ENCODE measurements at places on chromosomes 1 and 21. TPM values are rescaled to one million over a fixed set of nuclear protein-coding genes. Genes with fewer than 3 reads are reported as not detected.

Gene RAB3B
- total RNA-seq, result 35.9 TPM

Gene SELP
- total RNA-seq, result not detected

Gene THEMIS2
- total RNA-seq, result 23.4 TPM

Gene SPRR2B
- not detected for total RNA-seq

Gene RGS2
- 3.1 TPM for total RNA-seq

Gene OR2T29
- not detected for total RNA-seq

Gene DNAH14
- total RNA-seq, result 30.8 TPM

Gene MFSD2A
- 5.9 TPM for total RNA-seq

DNA sequence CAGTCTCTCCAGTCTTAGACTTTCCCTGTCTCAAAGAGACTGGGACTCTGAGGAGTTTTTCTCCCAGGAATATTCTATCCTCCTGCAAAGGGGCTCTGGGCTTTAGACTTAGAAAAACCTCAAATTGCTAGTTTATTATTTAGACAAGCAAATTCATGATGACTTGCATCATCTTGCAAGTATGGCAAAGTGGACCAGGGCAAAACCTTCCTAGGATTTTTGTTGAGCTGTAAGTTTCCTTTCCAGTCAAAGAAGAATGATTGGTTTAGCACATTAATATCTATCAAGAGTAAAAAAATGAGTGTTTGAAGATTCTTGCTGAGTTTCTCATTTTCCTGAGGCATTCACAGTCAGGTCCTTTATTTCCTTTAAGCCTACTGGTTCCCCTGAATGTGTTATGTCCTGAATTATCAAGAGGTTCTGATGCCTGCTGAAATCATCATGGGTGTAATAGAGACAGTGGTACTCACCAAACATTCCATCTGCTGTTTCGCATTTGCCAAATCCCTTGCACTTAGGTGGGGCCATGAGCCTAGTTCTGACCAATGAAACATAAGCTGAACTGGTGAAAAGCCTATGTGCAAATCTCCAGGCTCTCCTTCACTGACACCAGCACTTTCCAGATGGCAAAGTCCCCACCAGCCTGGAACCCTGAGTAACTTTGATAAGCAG is 25.2 kb upstream of the SPAG17 start:
- DNase-seq, result no peak

DNA sequence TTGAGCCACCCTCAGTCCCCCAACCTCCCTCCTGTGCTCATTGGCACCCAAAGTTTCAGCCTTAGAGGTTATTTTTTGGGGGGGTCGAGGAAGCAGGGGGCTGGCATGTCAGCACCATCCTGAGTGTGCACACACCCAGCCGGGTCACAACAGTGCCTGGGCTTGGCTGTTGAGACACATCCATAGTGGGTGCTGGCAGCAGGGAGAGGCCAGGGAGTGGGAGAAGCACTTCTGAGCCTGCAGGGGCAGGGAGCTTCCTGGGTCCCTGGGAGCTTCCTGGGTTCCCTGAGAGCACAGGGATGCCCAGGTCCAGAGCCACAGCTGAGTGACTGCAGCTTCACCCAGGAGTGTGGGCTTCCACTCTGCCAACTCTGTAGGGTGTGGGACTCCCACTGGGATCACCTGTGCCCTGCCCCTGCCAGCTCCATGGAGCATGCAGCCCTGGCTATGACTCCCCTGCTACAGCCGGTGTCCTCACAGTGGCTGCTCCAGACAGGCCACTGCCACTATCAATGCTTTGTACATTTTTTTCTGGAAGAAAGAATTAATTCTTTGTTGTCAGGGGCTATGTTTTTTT is 240.4 kb downstream of the PTGER3 start:
- no peak for DNase-seq

DNA sequence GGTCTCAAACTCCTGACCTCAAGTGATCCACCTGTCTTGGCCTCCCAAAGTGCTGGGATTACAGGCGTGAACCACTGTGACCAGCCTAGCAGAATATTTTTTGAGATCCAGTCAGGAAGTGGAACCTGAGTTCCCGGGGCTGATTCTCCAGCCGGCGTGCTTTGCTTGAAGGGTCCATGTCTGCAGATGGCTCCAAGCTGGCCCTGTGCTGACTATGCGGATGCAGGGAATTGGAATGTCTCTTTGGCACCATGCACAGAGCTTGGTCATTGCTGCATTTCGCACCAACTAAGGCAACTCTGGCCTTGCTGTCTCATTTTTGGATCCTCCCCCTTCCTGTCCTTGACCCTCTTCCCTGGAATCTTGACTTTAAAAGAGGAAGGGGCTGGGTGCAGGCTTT is 28.1 kb downstream of the ARHGEF10L start:
- no peak for DNase-seq

- DNase-seq, result no peak
Measured at GRCh38 chr1:92913093-92913819, 48.0 kb downstream of the DIPK1A start.

- DNase-seq, result no peak
Measured at GRCh38 chr1:102853701-102854187, 254.6 kb downstream of the COL11A1 start.

- DNase-seq, result no peak
Measured at GRCh38 chr1:32286763-32287162, 5.1 kb upstream of the HDAC1 start.

DNA sequence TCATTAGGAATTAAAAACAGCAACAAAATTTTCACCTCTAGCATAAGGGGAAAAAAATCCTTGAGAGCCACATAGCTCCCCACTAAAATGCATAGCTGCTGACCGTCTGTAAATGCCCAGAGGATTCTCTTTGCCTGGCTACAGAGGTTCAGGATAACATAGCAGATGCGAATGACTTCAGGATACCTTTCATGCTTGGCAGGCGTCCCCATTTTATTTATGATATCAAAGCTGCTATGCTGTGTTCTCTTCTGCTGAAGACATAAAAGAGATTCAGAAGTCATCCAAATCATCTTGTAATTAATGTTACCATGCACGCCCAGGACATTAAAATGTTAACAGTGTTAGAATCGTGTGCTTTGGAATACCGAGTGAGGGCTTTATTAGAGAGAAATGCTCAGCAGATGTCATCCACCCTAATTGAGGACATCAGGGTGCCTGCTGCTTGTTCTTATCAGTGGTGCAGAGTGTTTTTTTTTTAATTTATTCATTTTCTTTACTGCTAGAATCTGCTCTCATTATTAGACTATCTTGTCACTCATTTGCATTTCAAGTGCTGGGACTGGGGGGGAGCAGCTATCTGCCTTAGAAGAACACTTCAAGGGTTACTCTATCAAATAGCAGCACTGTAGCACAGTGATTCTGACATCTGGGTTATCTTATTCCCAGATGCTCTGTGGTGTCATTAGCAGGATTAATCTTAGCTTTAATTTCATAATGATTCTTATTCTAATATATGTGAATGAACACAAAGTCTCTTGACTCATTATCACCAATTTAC is 139.5 kb downstream of the ZNF326 start:
- DNase-seq, result no peak

- no peak for DNase-seq
Measured at GRCh38 chr1:175969231-175969630, 225.8 kb upstream of the TNR start.

- DNase-seq, result no peak
Measured at GRCh38 chr1:109977657-109978378, 6.7 kb upstream of the AHCYL1 start.

DNA sequence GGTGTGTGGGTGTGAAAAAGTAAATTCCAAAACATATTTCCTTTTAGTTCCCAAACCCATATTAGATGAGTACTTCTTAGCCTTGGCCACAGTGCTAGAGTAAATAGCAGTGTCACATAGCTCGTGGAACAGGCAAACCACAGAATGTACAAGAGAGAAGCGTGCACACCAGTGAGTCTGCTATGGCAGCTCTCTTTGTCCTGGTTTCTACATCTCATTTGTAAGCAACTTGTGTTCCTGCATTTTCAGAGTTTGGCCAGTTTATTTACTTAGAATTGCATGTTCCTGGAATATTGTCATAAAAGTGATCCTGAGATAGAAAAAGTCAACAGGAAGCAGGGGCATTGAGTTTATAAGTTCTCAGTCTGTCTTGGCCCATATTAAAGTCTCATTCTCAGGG is 142.1 kb downstream of the DHRS3 start:
- DNase-seq, result no peak

- DNase-seq, result no peak
Measured at GRCh38 chr1:158180741-158181576, at the start of gene CD1D. TSS of gene CD1D (plus strand) at chr1:158180895. CDS start at chr1:158181102, 207 bp downstream.

DNA sequence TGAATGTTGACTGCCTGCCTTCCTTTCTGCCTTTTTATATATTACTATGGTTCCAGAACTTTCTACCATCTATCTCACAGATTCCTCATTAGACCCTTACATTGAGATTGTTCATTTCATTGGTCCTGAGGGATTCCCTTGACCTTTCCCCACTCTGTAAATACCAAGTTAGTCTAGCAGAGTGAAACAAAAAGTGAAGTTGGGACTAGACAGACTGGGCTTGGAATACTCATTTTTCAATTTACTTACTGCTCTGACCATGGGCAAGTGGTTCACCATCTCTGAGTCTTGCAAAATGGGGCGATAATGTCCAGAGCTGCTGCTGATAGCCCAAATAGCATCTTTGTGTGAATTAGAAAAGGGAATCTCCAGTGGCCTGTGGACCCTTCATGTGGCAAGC is 38.8 kb downstream of the XCL2 start:
- no peak for DNase-seq

GRCh38 chr21:32240851-32241687 is 37.8 kb downstream of the MIS18A start:
- no peak for DNase-seq

DNA sequence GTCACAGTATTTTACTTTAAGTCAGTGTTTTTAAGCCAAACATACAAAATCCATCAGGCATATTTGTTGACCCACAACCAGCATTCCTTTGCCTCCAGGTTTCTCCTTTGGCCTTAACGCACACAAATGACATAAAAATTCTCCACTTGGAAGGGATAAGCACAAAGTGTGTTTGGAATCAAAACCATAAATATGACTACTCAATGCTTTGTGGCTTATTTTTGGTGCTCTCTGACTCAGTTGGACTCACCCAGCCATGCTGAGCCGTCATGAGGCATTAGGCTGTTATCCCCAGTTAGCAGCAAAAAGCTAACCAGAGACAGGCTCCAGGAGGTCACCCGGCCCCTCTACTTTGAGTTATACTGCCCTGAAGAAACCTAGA is 948 bp downstream of the PRUNE1 start:
- no peak for DNase-seq

GRCh38 chr1:224623743-224624333 is 7.7 kb downstream of the CNIH3 start:
- DNase-seq, result peak; percentile 89

GRCh38 chr1:194717941-194718340 is 1531.5 kb upstream of the B3GALT2 start:
- DNase-seq, result no peak

GRCh38 chr1:155977690-155978324 is 540 bp downstream of the ARHGEF2 start:
- no peak for DNase-seq

GRCh38 chr1:55316947-55317662 is 101.9 kb upstream of the USP24 start:
- no peak for DNase-seq

DNA sequence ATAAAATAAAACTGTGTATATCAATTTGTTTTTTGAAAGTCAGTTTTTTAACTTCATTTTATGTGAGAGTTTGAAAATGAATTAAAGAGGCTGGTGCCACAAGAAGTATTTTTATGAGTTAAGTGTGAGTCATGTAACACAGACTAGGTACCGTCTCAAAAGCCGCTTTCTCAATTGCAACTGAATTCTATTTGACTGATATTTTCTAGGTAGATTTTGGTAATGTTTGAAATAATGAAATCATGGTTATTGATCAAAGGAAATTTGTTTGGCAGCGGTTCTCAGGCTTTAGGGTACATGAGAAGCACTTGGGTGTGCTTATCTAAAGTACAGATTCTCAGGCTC is 4.6 kb downstream of the SNX27 start:
- no peak for DNase-seq

DNA sequence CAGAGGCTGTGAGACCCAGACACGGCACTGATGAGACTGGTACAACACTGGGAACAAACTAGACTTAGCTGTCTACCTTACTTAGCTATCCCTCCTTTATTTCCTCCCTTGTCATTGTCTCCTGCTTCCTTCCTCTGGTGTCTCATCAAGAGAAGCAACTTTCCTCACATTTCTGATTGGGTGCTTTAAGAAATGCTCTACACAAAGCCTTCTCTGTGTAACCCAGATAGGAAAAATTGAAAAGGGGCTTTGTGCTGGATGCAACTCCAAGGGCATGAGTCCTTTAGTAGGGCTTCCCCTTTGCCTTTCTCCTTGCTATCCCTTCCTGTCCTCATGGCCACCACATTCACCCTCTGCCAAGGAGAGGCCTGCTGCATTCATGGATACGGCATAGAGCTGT is 274.5 kb downstream of the VAV3 start:
- no peak for DNase-seq

DNA sequence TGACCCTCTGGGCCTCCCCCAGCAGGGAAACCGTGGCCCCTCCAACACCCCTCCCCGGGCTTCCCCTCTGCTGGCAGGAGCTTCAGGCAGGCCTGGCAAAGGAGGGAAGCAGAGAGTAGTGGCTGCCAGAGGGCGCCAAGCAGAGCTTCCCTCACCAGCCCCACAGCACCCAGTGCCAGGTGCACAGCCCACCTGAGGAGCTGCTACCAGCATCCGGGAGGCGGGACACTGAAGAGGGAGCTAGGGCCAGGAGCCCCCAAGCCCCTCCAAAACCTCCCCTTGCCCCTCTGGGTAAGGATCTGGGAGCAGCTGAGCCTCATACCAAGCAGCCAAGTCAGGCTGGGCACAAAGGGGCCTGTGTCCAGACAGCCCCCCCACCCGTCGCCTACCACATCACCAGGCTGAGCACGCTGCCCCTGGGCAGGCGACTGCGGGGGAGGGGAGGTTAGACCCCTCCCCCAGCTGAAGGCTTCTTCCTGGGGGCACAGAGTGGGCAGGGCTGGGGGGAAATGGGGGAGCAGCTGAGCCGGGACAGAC is 19.6 kb downstream of the CCDC24 start:
- no peak for DNase-seq

GRCh38 chr1:75980972-75981897 is 49.0 kb upstream of the ASB17 start:
- DNase-seq, result no peak

GRCh38 chr21:17414766-17415165 is 98.1 kb upstream of the CXADR start:
- no peak for DNase-seq

GRCh38 chr1:60978421-60979357 is 103.7 kb upstream of the NFIA start:
- DNase-seq, result no peak

GRCh38 chr1:234826352-234826751 is 216.4 kb upstream of the IRF2BP2 start:
- DNase-seq, result no peak

DNA sequence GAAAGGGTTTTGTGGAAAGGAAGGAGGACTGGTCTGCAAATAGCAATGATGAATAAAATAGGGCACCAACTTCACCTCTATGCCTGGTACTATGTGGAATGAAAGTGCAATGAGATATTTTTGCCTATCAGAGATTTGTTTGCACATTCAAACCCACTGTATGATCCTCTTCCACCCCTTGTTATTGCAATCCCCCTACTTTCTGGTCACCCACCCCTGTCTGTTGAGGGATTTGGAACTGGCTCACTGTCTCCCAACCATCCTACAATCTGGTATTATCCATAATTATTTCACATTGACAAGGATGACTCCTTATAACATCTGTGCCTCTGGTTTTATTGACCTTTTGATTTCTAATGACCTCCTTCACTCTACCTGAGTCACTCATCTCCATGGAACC is 42.4 kb downstream of the CD55 start:
- no peak for DNase-seq

Measured in kidney epithelial cell (primary cell).